Stimulated activated CD4-positive, alpha-beta T cell treated with anti-CD3 and anti-CD28 coated beads, Interleukin-4, amount 100 ng/mL, for 24 hours (primary cell): ENCODE measurements at places on chromosomes 3 and 15.
A peak's percentile ranks its signal among the peaks of the same experiment; 100 is the strongest.

GRCh38 chr3:87045473-87045872 is 54.5 kb upstream of the VGLL3 start:
- DNase-seq: no peak

GRCh38 chr15:40469776-40470390 is 901 bp upstream of the CHST14 start:
- no peak for DNase-seq

- peak; percentile 58 for DNase-seq
These were observed 679 bp downstream of the IQGAP1 start for GRCh38 chr15:90388462-90389380.

- no peak for DNase-seq
These were observed 20.4 kb upstream of the COPG1 start for GRCh38 chr3:129228891-129229585.

DNA sequence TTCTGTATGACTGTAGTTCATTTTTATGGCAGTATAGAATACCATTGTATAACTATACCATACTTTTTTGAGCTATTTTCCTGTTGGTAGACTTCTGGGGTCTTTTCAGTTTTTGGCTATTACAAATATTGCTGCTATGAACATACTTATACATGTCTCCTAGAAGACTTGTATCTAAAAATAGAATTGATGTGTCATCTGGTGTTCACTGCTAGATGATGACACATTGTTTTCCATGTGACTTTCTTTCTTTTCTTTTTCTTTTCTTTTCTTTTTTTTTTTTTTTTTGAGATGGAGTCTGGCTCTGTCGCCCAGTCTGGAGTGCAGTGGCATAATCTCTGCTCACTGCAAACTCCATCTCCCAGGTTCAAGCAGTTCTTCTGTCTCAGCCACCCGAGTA is 69.8 kb downstream of the SH3GL3 start:
- no peak for DNase-seq

GRCh38 chr15:94615688-94616087 is 384.3 kb downstream of the MCTP2 start:
- no peak for DNase-seq

GRCh38 chr3:126523745-126524428 is at the start of gene CHST13:
TSS of gene CHST13 (plus strand) at chr3:126524155. CDS start at chr3:126524333, 178 bp downstream.
- DNase-seq: no peak

- DNase-seq: no peak
These were observed 510.5 kb downstream of the NSUN3 start for GRCh38 chr3:94573337-94573736.

GRCh38 chr3:169603661-169604060 is 59.9 kb downstream of the MECOM start:
- no peak for DNase-seq

- no peak for DNase-seq
These were observed 124.3 kb upstream of the EIF1B start for GRCh38 chr3:40185029-40185695.

- DNase-seq: no peak
These were observed 47.5 kb downstream of the GTPBP8 start for GRCh38 chr3:113038328-113038727.

GRCh38 chr3:157100096-157100477 is 59.9 kb downstream of the CCNL1 start:
- no peak for DNase-seq

DNA sequence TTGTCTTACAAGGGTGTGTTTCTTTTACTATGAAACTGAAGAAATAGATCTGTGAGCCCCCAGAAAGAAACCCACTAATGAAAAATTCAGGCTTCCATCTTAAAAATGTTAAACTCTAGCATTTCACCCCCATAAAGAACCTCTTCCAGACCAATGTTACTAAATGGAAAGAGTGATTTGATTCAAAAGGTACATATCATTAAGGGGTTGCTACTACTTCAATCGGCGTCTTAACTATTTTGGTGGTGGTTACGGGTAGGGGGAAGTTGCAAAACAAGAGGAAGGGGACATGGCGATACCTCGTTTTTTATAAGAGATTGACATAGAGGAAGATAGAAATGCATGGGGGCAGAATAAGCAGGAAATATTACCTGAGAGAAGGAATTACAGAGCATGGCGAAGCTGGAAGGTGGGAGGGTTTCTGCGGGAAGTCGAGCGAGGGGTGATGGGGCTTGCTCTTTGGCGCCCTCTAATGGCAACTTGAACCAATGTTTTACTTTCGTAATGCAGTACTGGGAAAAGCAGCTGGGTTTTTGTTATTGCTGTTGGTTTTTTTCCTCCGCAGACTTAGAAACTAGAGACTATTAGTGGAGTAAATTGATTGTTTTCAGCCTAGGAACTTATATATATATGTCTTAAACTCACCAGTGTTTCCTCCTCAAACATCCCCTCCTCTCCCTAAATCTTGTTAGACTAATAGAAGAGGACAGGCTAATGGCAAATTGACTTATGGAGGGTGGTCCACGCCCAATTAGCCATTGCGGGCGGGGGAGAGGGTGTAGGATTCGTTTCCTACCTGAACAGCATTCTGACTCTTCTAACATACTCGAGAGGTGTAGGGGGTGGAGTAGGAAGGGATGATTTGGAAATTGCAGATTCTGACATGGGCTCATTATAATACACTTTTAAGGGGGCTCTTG is 11.3 kb upstream of the SOX2 start:
- DNase-seq: peak; percentile 27

DNA sequence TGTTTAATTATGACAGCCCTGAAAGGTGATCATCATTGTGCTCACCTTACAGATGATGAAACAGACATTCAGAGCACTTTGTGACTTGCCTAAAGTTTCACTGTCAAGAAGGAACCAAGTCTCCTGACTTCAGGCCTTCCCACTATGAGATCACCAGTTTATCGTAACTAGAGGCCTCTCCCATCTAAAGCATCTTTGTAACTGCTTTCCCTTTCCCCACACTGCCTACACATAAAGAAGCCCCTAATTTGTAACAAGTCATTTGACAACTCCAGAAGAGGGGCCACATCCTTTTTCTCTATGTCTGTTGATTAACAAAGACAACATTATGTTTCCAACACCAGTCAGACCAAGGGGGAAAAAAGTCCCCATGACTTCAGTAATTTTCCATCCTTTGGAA is 1.1 kb downstream of the KLHL6 start:
- DNase-seq: peak; percentile 43

- peak; percentile 14 for DNase-seq
These were observed 90.2 kb downstream of the CERS3 start for GRCh38 chr15:100438570-100438969.

GRCh38 chr15:34583399-34584329 is at the start of gene GOLGA8B:
TSS of gene GOLGA8B (minus strand) at chr15:34583651. CDS start at chr15:34535912, 47,739 bp downstream.
- peak; percentile 83 for DNase-seq

- DNase-seq: peak; percentile 15
These were observed 215.6 kb upstream of the CD96 start for GRCh38 chr3:111326144-111326995.

- no peak for DNase-seq
These were observed 47.6 kb upstream of the MED12L start for GRCh38 chr3:151037746-151038477.
